ENCODE measurements at places on chromosomes 5 and 9. TPM values are rescaled to one million over a fixed set of nuclear protein-coding genes. Genes with fewer than 3 reads are reported as not detected.

DNA sequence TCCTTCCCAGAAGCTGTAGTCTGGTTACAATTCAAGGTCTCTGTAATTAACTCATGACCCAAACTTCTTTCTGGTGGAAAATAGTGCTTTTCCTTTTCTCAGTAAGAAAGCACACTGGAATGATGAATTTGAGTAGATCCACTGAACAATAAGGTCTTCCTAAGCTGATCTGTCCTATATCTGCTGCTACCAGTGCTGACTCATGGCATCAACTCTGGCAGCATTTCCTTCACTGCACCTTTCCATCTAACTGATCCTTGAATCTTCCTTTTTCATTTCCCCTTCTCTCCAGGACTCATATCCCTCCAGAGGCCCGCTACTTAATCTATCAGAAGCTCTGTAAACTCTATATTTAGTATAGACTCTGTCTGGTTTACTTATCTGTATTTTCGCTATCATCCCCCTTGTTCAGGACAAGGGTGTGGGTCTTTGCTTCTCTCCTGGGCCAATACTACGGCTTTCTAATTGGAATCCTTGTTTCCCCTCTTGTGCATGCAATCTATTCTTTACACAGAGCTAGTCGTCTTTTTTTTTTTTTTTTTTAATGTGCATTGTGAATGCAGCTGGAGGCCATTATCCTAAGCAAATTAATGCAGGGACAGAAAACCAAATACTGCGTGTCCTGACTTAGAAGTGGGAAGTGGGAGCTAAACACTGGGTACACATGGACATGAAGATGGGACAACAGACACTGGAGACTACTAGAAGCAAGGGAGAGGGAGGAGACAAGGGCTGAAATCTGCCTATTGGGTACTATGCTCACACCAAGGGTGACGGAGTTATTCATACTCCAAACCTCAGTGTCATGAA is 192.2 kb upstream of the RPS23 start:
- DNase-seq, result no peak
- no peaks in the 10 kb centered on the region for H3K4me1 ChIP-seq

DNA sequence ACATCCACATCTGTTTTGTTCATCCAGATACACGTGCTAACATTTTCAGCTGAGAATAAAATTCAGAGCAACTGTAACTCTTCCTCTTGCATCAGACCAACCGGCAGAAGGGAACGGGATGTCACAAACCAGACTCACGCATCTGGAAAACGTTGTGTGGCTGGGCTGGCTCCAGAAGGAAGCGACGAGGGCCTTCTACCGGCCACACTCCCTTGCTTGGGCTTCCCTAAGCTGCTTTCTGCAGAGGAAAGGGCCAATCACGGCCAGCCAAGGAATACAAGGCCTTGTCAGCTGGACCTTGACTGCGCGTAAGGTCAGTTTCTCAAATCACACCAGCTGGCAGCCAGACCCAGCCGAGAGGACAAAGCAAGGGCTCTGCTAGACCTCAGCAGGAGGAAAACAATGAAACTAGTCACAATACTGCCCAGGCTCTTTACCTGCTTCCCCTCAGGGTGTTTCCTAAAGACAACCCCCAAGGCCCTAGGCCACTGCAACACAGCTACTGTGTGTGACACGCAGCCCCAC is 106.1 kb downstream of the THBS4 start:
- H3K27me3 ChIP-seq, result no peaks in the 10 kb centered on the region
- peaks cover 15% of the 10 kb centered on the region for H3K36me3 ChIP-seq
- H3K4me3 ChIP-seq, result peak overlapping the region; percentile 45
- peaks cover 21% of the 10 kb centered on the region for H3K4me1 ChIP-seq

DNA sequence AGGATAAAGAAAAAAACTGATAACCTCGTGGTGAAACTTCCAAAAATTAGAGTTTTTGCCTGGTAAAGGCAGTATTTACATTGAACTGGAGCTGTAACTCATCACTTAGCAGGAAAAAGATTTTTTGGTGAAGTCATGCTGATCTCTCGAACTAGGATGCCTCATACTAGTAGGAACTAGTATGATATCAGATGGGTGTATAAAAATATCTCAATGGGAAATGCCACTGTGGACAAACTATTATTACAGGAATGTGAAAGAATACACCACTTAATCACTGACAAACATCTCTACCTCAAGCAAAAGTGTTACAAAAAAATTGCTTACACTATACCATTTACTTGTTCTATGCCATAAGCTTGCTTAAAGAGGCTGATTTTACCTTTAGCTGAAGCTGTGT is 28.4 kb downstream of the RFX3 start:
- no peaks in the 10 kb centered on the region for H3K4me1 ChIP-seq
- H3K4me3 ChIP-seq, result no peak overlapping the region
- no peak overlapping the region for H3K27ac ChIP-seq
- DNase-seq, result no peak
- H3K36me3 ChIP-seq, result peaks cover 4% of the 10 kb centered on the region

DNA sequence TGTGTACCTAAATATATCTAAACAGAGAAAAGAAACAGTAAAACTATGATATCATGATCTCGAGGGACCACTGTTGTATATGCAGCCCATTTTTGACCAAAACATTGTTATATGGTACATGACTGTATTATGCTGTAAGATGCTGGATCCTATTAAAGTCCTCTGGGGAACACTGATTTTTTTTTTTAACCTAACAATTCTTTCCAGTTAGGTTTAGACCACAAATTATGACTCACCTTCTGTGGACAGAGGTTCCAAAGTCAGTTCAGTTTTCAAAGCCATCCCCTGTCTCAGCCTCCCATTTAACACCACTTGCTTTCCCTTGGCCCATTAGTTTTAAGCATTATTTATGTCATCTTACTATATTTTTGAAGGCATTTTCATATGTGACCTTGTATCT is 27.1 kb downstream of the TRMO start:
- H3K36me3 ChIP-seq, result no peaks in the 10 kb centered on the region
- no peak overlapping the region for H3K4me3 ChIP-seq
- H3K27me3 ChIP-seq, result no peaks in the 10 kb centered on the region
- H3K27ac ChIP-seq, result no peak overlapping the region
- DNase-seq, result no peak
- no peaks in the 10 kb centered on the region for H3K4me1 ChIP-seq

DNA sequence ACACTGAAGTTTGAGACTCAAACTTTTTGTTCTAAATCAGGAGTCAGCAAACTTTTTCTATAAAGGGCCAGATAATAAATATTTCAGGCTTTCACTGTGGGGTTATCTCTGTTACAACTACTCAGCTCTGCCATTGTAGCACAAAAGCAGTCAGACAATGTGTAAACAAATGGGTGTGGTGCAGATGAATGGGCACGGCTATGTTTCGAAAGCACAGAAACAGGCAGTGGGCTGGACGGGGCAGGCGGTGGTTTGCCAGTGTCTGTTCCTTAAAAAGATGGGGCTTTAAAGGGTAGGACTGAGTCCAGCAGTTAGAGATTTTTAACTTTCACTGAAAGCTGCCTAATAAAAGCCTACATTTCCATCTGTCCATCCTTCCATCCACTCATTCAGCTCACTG is 48.9 kb downstream of the PFDN1 start:
- H3K27ac ChIP-seq, result no peak overlapping the region
- H3K27me3 ChIP-seq, result no peaks in the 10 kb centered on the region
- no peak overlapping the region for H3K4me3 ChIP-seq
- H3K4me1 ChIP-seq, result no peaks in the 10 kb centered on the region

The IGFBPL1 gene
- total RNA-seq, result 37.9 TPM

Data from H9 (cell line).